ENCODE measurements at places on chromosomes 11 and 22. TPM values are rescaled to one million over a fixed set of nuclear protein-coding genes. Genes with fewer than 3 reads are reported as not detected.

- DNase-seq, result no peak
These were observed 1297.3 kb downstream of the JRKL start for GRCh38 chr11:97687111-97687510.

DNA sequence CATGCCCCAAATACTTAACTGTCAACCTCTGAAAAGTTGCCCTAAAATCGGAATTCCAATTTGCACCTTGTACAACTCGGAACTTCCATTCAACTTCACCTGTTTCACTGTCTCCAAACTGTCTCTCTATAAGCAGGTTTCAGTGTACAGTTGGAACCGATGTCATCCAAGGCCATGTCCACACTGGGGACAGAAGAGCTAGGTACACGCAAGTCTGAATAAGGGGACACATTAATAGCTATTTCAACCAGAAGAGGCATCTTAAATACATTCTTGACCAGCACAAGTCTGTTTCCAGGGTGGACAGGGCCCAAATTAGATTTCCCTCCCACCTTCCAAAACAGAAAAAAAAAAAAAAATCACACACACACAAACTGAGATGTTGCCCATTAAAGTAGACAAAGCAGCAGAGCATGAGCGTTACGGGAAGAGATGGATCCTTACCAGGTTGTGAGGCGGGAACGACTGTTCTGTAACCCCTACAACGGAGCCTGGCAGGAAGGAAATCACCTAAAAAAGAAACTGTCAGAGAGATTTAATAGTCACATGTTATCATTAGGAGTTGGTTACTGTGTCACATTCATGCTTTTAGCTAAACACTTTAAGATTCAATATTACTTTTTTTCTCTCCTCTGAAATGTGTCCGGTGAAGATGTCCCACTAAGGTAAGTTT lies 1.7 kb downstream of the CREBZF start:
- no peak for DNase-seq

- DNase-seq, result no peak
These were observed 14.0 kb downstream of the KIAA0930 start for GRCh38 chr22:45226503-45227186.

DNA sequence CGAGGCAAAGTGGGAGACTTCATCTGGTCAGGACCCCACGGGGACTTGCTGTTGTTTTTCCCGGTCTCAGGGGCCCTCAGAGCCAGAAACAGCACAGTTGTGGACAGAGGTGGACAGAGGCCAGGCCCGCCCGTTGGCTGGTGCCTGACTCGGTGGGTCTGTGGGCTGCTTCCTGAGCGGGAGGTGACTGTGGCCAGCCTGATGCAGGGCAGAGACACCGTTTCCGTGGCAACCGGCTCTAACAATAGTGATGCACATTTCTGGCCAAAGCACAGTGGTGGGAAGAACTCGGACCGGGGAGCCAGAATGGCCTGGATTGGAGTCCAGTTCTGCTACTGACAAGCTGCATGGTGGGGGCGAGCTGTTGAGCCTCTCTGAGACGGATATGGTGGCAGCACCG lies 58.7 kb upstream of the ATXN10 start:
- no peak for DNase-seq

DNA sequence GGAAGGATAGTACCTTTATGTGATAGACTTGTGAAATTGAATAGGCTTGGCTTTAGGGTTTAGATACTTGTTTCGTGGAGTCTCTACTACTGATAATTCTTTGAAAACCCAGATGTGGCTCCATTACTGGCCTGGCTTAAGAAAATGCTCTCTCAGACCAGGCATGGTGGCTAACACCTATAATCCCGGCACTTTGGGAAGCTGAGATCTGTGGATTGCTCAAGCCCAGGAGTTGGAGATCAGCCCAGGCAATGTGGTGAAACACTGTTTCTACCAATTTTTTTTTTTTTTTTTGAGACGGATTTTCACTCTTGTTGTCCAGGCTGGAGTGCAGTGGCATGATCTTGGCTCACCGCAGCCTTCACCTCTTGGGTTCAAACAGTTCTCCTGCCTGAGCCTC lies 40.9 kb downstream of the ATG13 start:
- DNase-seq, result no peak

- no peak for DNase-seq
These were observed 1404.8 kb downstream of the TBC1D22A start for GRCh38 chr22:48167238-48167637.

DNA sequence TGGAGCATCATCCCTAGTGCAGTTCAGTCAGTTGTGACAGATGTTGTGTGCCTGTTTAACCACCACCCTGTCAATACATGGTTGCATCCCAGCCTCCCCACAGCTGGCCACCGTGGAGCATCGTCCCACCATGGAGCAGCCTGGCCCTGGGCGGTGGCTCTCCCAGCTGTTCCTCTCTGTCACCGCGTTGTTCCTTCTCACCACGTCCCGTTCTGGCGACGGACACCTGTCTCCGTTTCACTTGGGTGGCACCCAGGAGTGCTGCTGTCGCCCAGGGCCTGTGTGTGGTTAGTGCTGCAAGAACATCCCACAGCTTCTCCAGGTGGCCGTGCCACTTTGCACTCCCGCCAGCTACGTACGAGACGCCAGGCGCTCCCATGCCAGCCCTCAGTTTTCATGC lies 26.5 kb downstream of the MUC6 start:
- DNase-seq, result no peak

DNA sequence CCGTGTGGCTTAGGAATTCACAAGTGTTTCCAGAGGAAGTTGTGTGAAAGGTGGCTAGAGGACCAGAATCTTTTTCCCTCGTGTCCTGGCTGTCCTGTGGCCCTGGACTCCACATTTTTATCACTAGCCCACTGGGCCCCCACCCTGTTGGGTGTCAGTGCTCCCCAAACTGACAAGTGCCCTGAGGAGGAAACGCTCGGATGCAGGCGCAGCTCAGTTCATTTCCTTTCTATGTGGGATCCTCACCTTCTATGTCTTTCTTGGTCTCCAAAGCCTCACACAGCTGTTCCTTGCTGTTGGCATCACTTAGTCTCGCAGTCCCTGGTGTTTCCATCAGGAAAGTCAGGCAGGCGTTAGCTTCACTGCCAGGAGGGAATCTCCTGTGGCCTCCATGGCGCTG lies 68.0 kb upstream of the KCNQ1OT1 start:
- no peak for DNase-seq

The DNAJB13 gene
- 1.2 TPM for total RNA-seq

The MS4A7 gene
- 80.6 TPM for total RNA-seq

The ARHGAP32 gene
- total RNA-seq, result 19.8 TPM

The PIWIL4 gene
- total RNA-seq, result 1.3 TPM

The SEC14L6 gene
- 9.1 TPM for total RNA-seq

The NXPE1 gene
- total RNA-seq, result not detected

The ABCG4 gene
- total RNA-seq, result 0.64 TPM

The HTR3A gene
- 0.79 TPM for total RNA-seq

Measured in left lung (tissue), 14 donors.